ENCODE measurements at places on chromosomes 5 and 9.

- no peak for DNase-seq
Observed at GRCh38 chr9:135227641-135228251, 140.3 kb downstream of the OLFM1 start.

GRCh38 chr9:109972026-109972882, 192.3 kb downstream of the PALM2AKAP2 start:
- no peak for DNase-seq

- DNase-seq, result no peak
Observed at GRCh38 chr5:5258564-5258963, 118.4 kb downstream of the ADAMTS16 start.

GRCh38 chr5:105903069-105903468, 1767.7 kb downstream of the EFNA5 start:
- DNase-seq, result no peak

GRCh38 chr5:133241179-133242092, 189.6 kb downstream of the HSPA4 start:
- DNase-seq, result no peak

DNA sequence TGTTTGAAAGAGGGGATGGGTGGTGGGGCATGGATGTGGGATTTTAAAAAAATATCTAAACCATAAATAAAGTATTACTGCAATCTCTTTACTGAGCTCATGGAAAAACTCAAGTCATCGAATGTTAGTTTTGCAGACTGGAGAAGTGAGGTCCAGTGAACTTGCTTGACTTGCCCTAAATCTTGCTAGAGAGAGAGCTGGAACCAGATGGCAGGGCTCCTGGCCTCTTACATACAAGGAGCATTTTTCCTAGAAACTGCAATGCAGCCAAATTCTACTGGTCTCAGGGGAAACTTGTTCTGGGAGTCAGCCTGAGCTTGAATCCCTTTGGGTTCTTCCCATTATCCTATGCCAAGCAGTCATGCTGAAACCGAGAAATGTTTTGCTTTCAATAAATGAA, 2.9 kb upstream of the TGFBI start:
- DNase-seq, result no peak

GRCh38 chr5:21680641-21681040, 1172.5 kb downstream of the CDH12 start:
- no peak for DNase-seq

GRCh38 chr9:73683862-73684591, 532.4 kb downstream of the ANXA1 start:
- DNase-seq, result peak; percentile 5

GRCh38 chr5:177473443-177474001, at the start of gene DBN1:
Gene DBN1 (minus strand): TSS chr5:177473634. CDS start chr5:177473521, 113 bp downstream.
- no peak for DNase-seq

DNA sequence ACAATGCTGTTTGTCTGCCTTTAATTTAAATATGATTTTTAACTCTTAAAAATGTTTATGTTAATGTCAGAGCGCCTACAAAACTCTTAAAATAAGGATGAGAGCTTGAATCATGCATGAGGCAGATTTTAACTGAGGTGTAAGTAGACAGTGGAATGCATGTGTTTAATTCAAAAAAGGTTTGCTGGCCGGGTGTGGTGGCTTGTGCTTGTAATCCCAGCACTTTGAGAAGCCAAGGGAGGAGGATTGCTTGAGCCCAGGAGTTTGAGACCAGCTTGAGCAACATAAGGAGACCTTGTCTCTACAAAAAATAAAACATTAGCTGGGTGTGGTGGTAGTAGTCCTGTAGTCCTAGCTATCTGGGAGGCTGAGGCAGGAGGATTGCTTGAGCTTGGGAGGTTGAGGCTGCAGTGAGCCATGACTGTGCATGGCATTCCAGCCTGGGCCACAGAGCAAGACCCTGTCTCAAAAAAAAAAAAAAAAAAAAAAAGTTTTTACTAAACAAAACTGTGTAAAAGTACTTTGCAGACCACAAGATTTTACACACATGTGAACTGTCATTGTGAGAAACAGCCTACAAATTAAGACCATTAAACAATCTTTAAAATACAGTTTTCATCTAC, 21.1 kb downstream of the NDST1 start:
- DNase-seq, result no peak

GRCh38 chr5:153425914-153426313, 64.6 kb upstream of the GRIA1 start:
- no peak for DNase-seq

DNA sequence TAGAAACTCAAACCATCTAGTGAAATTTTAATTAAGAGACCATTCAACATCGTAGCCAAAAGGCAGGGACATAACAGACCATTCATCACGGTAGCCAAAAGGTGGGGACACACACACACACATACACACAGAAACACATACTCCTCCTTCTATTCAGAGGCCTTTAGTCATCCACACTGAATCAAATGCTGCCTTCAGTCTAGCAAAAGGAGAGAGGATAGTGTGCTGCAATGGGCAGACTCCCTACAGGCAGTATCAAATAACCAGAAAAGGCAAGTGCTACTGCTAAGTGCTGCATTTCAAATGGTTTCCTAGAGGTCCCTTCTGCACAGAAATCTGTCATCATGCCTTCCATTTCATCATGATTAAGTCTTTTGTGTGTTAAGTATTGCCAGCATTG, 303.9 kb downstream of the TRIM32 start:
- no peak for DNase-seq

DNA sequence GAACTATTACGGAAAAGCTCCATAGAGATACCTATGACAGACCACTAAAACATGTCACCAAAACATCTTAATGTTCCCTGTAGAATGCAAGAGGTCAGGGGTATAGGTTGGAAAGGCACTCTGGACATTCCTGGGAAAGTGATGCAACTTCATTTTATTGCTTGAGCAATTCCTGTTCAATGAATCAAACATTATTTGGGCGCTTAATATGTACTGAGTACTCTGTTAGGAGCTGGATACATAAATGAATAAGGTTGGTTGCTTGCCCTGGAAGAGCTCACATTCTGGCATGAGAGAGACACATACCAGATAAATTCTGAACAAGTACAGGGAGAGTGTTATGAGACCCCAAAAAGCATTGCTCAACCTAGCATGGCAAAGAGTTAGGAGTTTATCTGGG, 408.9 kb upstream of the DMAC1 start:
- DNase-seq, result no peak

DNA sequence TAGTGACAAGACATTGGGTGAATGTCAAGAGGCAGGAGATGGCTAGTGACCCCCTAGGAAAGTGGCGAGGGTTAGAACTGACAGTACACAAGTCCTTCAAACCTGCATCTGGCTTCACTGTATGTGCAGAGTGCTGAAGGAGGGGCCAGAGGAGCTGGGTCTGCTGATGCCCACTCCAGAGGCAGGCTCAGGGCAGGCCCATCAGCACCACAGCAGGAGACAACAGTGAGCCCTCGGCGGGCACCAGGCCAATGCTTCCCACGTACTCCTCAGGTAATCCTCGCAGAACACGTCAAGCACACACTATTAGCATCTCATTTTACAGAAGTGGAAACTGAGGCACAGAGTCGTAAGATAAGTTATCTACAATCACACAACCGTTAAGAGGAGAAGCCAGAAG, 76.1 kb upstream of the SH3PXD2B start:
- no peak for DNase-seq

GRCh38 chr5:64158827-64159226, 6.8 kb upstream of the RNF180 start:
- DNase-seq, result no peak

Data from GM04503 (cell line).